Neuronal stem cell (in vitro differentiated cells): ENCODE measurements at places on chromosomes 11 and 22.

DNA sequence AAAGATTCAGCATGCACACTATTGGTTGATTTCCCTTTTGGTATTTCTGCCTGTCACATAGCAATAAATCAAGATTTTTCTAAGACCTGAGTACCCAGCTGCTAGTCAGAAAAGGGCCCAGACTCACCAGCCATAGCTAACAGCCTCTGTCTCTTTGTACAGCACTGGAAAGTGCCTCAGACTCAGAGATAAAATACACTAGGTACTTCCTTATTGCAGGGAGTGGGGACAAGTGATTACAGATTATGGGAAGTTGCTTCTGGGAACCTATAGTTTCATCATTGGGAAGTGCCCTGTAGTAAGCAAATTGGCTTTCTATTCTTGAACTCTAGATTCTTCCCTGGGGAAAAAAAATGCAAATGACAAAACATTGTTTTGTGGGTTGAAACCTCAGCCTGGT, at the start of gene CASP5:
TSS of gene CASP5 (minus strand) at position 166 of the 400 bp plus-strand sequence. CDS start at position 134, 32 bp downstream.
- DNase-seq: no peak

- DNase-seq: no peak
Observed at GRCh38 chr11:102014756-102015155, 32.5 kb upstream of the CFAP300 start.

- no peak for DNase-seq
Observed at GRCh38 chr11:62988276-62988675, 3.5 kb upstream of the SLC22A6 start.

DNA sequence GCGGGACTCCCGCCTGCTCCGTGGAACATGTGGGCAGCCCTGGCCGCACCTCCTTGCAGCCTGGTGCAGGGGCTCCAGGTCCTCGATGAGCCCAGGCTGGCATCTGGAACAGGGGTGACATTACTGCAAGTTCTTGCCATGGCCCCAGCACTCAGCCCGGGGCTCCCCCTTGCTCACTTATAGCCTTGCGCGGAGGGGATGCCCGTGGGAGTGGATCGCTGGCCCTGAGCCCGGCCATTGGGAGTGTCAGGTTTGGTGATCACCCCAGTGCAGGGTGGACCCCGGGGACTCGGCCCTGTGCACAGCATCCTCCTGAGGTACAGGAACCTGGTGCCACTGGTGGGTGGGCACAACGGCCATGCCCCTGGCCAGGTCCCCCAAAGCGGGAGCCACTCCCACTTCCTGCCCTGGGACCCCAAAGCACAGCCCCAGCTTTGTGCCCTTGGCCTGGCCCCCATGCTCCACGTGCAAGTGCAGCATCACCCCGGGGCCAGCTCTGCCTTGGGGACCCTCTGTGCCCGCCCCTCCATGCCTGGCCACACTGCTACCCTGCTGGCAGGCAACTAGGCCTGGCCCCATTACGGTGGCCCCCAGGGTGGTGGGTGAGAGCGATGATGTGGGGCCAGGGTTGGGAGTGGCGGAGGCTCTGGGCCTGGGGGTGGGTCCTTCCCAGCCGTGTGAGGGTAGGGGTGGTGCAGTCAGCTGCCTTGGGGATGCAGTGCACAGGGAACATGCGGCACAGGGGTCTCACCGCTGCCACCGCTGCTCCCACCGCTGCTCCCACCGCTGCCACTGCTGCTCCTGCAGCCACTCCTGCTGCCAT, 439.8 kb downstream of the TBC1D22A start:
- no peak for DNase-seq

DNA sequence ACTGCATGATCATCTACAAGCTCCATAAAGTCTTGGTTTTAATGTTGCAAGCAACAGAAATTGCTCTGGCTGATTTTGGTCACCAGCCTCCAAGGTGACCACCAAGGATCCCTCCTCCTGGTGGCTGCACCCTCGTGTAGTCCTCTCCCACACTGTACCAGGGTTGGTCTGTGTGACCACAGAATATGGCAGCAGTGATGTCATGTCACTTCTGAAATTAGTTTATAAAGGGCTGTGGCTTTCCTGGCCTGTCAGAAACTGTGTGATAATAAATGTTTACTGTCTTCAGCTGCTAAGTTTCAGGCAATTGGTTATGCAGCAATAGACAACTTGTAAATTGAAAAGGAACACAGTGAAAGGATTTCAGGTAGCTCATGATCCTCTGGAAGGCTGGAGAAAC, 5.3 kb upstream of the PRDM11 start:
- DNase-seq: no peak

GRCh38 chr22:17264321-17265052, 45.3 kb upstream of the ADA2 start:
- no peak for DNase-seq

- no peak for DNase-seq
Observed at GRCh38 chr11:80424012-80424695, 983.3 kb upstream of the TENM4 start.

DNA sequence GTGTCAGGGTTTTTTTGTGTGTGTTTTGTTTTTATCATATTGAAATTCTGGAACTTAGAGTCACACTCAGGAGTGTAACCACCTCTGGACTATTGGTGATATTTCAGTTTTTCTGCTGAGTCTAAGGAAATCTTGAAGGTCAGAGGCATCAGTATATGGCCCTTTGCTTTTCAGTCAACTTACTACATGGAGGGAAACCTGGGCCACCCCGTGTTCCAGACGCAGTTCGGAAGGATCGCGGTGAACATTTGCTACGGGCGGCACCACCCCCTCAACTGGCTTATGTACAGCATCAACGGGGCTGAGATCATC, 19.9 kb downstream of the UPB1 start:
- DNase-seq: no peak

- DNase-seq: no peak
Observed at GRCh38 chr11:69105461-69106030, 50.2 kb upstream of the SMIM38 start.

- no peak for DNase-seq
Observed at GRCh38 chr22:36734171-36735058, 30.9 kb upstream of the CACNG2 start.

GRCh38 chr22:46262449-46263215, 511 bp downstream of the PKDREJ start:
- no peak for DNase-seq

DNA sequence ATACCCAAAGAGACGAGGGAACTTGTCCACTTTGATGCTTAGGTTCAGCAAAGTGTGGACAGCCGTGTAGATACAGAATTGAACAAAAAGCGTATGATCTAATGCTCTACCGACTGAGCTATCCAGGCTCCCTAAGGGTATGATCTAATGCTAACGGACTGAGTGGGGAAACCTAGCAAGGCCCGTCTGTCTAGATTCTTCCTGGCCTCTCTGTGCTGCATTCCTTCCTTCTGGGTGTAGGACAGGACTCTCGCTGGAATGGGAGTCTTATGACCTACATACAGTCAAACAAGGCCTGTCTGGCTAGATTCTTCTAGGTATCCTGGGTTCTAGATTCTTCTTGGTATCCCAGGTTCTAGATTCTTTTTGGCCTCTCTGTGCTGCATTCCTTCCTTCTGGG, 8.4 kb upstream of the SLC15A3 start:
- no peak for DNase-seq

DNA sequence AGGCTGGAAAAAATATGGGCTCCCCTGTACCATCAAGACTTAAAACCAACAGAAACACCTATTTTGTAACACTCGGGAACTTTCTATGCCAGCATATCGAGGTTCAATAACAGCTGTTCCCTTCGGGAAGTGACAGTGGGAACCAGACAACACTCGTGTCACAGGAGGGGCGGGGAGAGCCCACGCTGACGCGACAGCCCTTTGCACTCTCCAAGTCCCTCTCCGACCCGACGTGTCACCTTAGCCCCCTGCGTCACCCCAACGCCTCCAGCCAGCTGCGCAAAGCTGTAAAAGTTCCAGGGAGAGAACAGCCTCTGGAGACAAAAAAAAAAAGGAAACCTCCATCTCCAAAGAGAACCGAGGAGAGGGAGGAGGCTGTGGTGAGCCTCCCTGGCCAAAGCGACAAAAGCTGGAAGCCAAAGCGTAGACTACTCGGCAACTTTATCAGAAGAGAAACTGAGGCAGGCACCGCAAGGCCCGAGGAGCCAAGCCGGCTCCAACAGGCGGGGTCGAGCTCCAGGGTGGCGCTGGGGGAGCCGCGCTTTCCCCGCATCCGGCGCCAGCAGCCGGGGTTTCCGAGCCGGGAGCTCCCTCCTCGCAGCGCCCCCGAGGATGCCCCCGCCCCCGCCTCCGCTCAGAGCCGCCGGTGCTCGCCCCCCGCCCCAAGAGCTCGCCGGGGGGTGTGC, 751 bp downstream of the ARFGAP3 start:
- peak; percentile 15 for DNase-seq

- DNase-seq: no peak
Observed at GRCh38 chr11:43419460-43419859, 60.7 kb downstream of the TTC17 start.

- DNase-seq: no peak
Observed at GRCh38 chr11:2149460-2149859, 10.3 kb upstream of the IGF2 start.

DNA sequence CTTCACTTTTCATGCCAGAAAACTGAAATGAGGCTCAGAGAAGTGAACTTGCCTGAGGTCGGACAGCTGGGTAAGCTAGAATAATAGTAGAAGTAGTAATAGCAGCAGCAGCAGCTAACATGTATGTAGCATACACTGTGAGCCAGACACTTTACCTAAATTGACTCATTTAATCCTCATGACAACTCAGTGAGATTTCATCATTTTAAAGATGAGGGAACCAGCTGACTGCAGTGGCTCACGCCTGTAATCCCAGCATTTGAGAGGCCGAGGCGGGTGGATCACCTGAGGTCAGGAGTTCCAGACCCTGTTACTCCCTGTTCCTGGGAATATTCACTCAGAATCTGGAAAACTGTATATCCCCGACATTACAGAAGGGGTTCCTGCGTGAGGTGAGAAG, 154.5 kb downstream of the DBX1 start:
- no peak for DNase-seq

DNA sequence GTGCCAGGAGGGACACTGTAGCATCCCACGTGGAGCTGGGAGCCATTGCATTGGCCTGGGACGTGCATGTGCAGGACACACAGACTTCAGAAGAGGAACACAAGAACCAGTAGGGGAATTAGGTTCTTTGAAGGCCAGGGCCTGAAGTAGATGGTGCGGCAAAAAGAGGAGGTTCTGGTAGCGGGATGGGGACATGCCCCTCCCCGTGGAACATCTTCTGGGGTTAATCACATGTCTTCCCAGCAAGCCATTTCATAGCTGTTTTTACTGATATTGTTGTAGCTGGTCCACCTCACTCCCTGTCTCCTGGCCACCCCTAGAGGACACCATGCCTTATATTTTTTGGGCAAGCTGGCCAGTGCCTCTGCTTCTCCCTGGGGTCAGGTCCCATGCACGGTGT, 74.3 kb downstream of the SCN3B start:
- DNase-seq: no peak

GRCh38 chr11:18365741-18366140, 28.6 kb upstream of the LDHA start:
- DNase-seq: no peak

DNA sequence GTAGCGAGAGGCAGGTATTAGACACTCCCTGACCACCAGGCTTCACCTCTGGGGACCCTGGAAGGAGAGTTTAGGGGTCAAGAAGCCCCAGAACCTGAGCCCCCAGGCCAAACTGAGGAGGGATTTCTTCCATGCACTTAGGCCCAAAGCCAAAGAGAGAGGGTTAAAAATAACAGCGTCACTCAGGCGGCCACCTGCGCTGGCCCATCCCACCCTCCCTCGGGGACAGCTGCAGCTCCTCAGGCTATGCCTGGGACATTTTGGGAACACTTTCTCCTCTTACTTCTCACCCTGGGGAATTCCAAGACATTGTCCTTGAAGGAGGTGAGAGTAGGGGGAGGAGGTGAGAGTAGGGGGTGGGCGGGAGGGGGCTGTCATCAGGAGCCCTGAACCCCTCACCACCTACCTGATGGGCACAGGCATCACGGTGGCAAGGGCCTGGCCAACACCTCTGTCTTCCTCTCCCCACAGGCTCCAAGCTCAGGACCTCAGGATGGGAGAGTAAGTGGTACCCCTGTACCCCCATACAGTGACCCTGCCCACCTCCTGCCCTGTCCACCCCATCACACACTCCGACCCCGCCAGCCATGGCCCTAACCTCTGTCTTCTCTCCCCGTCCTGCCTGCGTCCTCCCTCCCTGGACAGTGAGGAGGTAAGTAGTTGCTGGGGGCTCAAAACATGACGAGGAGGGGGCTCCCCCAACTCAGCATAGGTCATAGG, 583 bp downstream of the TNNI2 start:
- no peak for DNase-seq

DNA sequence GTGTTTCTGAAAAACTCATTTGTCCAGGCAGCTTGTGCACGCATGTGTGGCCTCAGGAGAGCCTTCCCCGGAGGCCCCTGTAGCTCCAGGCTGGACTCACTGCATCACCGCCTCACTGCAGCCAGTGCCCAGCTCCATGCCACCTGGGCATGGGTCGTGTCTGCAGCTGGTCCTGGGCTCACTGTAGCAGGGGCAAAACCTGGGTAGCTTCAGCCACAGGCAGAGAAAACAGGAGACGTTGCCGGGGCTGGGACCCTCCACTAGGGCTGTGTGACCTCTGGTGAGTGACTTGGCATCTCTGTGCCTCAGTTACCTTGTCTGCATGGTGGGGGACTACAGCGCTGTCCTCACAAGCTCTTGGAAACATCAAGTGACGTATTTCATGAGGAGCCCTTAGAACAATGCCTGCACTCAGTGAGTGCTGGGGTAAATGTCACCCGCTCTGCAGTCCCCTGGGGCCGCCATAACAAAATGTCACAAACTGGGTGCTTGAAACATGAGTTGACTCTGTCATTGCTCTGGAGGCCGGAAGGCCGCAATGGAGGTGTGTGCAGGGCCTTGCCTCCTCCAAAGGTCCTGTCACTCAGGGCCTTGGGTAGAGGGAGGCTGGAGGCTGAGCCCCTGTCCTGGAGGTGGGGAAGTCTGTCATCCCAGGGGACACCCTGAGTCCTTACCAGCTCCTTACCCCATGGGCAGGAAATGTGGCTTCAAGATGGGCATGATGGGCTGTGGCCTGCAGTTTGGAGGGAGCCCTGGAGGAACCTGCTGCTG, 488.7 kb downstream of the TBC1D22A start:
- DNase-seq: no peak

DNA sequence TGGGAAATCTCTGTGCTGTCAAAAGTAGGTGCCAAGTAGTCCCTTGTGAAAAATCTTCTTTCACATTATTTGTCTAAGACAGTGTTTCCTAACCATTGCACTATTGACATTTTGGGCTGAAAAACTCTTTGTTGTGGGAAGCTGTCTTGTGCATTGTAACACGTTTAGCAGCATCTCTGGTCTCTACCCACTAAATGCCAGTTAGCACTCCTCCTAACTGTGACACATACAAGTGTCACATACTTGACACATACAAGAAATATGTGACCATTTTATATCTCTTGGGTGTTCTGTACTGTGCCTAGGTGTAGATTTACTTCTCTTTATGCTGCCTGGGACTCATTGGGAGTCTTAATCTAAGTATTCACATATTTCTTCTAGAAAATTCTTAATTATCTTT, 57.8 kb downstream of the NXPE1 start:
- no peak for DNase-seq

GRCh38 chr11:85889108-85889507, 33.9 kb downstream of the CCDC83 start:
- no peak for DNase-seq
